GM12864 (cell line): ENCODE measurements at places on chromosomes 3 and 15.
A peak's percentile ranks its signal among the peaks of the same experiment; 100 is the strongest.

- DNase-seq, result no peak
These were observed 25.1 kb upstream of the TNIK start for GRCh38 chr3:171485338-171485737.

DNA sequence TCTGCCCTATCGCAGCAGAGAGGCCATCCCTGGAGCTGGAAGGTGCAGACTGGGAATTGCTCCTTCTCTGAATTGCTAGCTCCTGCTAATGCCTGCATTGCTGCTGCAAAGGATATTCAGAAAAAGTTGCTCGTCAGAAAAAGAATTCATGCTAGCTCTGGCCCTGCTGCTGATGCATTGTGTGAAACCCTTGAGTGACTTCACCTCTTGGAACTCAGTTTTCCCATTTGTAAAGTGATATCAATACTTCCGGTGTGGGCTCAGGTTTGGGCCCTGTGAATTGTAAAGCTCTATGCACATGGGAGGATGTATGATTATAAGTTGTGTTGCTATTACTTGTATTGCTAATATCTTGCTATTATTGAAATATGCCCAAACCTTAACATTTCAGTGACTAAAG lies 11.4 kb downstream of the SQOR start:
- no peak for DNase-seq

DNA sequence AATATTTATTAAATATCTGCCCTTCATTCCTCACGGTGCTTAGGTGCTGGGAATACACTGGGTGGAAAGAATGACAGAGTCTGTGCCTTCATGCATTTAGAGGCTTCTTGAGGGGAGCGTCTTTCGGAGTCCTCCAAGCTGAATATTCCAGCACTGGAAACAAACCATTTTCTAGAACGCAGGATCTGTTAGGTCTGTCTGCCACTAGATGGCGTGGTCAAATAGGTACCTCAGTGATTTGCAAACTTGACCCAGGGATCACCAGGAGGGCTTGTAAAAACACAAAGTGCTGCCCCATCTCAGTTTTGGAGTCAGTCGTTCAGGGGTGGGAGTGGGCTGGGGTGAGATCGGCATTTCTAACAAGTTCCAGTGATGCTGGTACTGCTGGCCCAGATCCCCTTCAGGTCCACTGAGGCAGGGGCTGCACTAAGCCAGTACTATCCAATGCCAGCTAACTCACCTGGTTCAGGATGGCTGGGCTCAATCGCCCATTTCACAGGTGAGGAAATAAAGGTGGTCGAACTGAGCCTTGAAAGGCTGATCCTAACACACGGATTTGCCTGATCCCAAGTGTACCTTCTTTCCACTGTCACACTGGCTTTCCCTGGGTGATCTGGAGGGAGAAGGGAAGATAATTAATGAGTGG lies 14.8 kb downstream of the ARNT2 start:
- peak; percentile 8 for DNase-seq

- no peak for DNase-seq
These were observed 7.1 kb downstream of the KCNH8 start for GRCh38 chr3:19155375-19155774.

- DNase-seq, result no peak
These were observed 991.1 kb downstream of the GBE1 start for GRCh38 chr3:80770106-80771074.

DNA sequence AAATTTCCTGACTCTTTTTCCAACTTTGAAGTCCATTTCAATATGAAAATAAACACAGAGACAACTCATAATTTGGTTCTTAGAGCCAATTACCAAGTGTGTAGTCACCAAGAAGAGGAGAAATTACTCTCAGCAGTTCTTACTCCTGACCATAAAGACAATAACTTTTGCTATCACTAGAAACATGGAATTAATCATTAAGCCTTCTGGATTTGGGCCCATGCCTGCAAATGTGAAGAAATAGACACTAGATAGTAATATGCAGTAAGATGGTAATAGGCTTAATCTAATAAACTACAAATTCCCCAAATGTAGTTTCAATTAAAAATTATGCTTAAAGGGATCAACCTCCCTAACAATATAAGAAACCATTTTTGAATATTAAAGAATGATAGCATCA lies 185.1 kb upstream of the AGTR1 start:
- DNase-seq, result no peak

GRCh38 chr3:194450341-194450740 lies 36.5 kb downstream of the ATP13A3 start:
- no peak for DNase-seq

- no peak for DNase-seq
These were observed 211.1 kb upstream of the GADL1 start for GRCh38 chr3:31105438-31106077.
